ENCODE measurements at places on chromosomes 16 and 17.

- DNase-seq: no peak
These were observed 868 bp downstream of the FAM20A start for GRCh38 chr17:68600067-68600930.

DNA sequence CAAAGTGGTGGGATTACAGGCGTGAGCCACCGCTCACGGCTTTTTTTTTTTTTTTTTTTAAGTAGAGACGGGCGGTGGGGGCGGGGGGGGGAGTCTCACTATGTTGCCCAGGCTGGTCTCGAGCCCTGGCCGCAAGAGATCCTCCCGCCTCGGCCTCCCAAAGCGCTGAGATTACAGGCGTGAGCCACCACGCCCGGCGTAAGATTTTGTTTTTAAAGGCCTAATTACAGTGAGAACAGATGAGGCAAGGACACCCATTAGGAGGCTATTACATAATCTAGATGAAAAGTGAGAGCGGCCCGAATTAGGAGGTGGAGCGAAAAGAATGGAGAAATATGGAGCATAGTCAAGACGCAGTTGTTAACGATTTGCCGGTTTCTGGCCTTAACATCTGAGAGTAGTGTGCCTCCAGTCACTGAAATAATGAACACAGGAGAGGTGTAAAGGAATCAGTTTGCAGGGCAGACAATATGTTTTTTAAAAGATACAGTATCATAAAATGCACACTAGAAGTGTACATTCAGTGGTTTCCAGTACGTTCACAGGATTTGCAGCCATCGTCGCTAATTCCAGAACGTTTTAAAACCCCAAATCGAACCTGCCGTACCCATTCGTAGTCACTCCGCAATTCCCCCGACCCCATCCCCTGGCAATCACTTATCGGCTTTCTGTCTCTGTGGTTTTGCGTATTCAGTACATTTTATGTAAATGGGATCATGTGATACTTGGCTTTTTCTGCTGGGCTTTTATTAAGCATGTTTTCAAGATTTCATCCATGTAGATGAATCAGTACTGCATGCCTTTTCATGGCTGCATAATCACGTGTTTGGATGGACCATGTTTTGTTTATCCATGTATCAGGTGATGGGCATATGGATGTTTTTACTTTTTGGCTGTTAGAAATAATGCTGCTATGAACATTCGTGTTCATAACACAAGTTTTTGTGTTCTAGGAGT, 1.4 kb upstream of the SLX4 start:
- no peak for DNase-seq

DNA sequence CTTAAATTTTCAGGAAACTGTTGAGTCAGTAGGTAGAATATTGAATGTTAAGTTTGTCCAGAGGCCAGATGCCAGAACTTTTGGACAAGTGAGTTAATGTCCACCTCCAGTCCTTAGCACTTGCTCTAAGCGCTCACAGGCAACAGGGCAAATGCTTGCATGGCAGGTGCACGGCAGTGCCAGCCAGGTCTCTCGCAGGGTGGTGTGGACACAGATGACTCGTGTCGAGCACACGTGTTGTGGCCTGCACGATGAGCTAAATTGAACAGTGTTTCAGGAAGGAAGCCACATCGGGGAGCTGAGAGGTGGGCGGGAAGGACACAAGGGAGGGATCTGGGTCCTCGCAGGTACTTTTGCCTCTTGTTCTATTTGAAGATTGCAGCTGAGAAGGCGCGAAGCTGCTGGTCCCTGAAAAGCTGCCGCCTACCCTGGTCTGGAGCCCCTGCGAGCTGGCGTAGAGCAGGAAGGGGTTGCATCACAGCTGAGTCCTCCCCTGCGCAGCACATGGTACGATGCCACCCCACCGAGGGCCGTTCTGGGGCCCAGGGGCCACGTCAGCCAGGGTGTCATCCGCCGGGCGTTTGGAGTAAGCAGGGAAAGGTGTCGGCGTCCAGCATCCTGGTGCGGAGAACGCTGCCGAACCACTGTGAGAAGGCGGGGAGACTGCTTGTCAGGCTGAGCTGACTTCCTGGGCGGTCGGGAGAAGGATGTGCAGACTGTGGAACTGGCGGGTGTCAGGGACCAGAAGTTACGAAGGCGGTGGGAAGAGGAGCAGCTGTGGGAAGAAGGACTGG, 6.3 kb downstream of the RAB40C start:
- DNase-seq: no peak

GRCh38 chr17:1083451-1084187, 86.7 kb downstream of the TIMM22 start:
- no peak for DNase-seq

- DNase-seq: no peak
These were observed 20.6 kb downstream of the SSH2 start for GRCh38 chr17:29909236-29910003.

GRCh38 chr17:63974594-63975192, 2.0 kb upstream of the SCN4A start:
- no peak for DNase-seq

DNA sequence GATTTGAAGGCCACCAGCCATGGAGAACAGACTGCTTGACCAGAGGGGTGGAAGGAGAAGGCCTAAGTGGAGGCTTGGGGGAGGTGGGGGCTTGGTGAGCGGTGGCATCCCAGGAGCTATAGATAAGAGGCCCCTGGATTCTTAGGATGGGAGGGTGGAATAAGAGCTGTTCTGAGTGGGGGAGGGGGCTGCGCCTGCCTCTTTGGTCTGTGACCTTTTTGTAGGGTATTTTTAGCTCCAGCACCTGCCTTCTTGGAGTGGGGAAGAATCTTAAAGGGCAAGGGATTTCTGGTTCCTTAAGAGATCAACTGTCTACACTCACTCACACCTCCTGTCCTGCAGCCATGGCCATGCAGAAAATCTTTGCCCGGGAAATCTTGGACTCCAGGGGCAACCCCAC, 567 bp downstream of the ENO3 start:
- DNase-seq: no peak

GRCh38 chr16:72568502-72568901, 396.5 kb upstream of the PMFBP1 start:
- no peak for DNase-seq

DNA sequence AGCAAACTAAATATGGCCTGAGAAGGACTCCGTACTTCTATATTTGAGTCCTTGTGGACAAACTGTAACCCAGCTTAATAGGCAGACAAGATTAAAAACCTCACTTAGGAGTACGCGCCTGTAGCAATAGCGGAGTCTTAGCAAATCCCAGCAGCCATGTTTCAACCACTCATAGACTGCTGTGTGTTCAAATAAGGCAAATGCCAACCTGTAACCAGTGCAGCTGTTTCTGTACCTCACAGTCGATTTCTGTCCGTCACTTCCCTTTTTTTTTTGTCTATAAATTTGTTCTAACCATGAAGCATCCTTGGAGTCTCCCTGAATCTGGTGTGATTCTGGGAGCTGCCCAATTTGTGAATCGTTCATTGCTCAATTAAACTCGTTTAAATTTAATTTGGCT, 30.2 kb downstream of the TANC2 start:
- DNase-seq: no peak

DNA sequence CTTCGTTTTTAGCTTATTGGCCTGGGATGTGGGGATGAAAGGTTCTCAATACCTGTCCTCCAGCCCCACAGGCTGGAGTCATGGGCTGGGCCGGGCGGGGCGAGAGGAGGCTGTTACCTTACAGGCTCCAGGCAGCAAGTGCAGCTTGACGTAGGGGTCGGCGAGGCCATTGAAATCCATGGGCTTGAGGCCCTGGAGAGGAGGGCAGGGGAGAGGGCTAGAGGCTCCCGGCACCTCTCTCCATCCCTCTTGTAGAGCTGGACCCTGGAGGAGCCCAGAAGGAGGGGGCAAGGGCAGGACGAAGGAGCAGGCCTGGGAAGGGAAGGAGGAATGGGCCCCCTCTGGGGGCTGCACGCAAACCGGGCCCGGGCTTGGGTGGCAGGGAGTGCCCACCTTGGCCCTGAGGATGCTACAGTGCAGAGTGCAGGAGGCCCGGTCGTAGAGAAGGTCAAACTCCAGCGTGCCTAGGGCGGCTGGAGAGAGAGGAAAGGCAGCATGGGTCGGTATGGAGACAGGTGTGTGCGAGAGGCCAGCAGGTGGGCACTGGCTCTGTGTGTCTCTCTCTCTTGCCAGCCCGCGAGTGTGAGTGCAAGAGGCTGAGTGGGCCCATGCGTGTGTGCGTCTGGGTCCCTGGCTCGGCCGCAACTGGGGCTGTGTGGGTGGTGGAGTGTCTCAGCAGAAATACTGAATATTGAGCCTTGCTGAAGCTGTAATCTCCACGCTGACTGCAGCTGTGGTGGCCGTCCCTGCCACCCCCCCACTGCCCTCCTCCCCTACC, 1.6 kb downstream of the DOC2A start:
- DNase-seq: no peak

- no peak for DNase-seq
These were observed at the start of gene RBFOX1 for GRCh38 chr16:7332611-7333010. Gene RBFOX1 (plus strand): TSS chr16:7332845.

DNA sequence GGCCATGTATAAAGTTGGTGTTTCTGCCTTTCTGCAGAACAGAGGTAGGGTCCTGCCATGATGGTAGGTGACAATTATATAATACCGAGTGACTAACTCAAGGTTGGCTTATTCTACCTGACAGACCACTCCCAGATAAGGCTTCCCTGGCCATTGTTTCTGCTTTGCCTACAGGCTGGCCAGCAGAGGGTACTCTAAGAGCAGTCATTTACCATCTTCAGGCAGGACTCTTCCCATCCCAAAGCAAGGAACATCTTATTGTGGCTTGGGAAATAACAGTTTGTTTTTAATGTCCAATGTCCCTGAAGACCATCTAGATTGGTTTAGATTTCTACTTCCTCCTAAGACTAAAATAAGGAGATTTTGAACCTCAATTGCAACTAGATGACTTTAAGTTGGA, 74.1 kb downstream of the SNX11 start:
- DNase-seq: peak; percentile 18

GRCh38 chr17:1486802-1487695, 5.4 kb downstream of the MYO1C start:
- DNase-seq: no peak

DNA sequence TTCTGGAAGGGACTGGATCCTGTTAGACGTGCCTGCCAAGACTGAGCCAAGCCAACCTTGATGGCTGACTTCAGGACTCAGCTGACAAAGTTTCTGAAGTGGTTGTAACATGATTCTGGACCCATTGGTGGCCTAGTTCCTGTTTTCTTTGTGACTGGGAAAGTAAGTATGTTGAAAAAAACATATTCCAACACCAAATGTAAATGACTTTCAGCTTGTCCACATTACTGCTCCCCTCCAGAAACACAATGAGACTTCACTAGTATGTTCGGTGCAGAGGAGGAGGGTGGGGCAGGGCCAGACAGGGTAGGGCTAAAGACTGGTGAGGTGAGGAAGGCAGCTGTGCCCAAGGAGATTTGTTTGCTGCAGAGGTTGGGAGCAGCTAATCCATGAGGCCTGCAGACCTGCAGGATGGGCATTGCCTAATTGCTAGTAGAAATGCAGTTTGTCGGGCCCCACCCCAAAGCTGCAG, 26.4 kb downstream of the NMT1 start:
- no peak for DNase-seq

- no peak for DNase-seq
These were observed 17.5 kb downstream of the OTOP3 start for GRCh38 chr17:74953134-74953687.

- DNase-seq: no peak
These were observed 15.7 kb upstream of the MAP3K14 start for GRCh38 chr17:45332505-45332904.
